ENCODE measurements at places on chromosomes 12 and 14.

DNA sequence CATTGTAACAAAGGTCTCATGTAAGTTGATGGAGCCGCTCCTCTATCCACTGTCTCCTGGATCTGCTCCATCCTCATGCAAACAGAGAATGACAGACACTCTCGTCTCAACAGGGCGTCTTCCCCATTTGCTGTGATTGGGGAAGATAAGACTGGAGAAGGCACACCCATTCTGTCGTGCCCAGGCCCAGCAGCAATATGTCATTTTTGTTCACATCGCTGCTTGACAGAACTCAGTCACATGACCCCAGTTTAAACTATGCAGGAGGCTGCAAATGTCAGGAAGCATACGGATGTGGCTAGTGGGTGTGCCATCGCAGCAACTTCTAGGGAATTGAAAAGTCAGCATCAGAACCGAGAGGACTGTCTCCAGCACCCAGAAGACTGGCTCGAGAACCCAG lies 290.5 kb downstream of the TMEM132D start:
- no peak for DNase-seq

GRCh38 chr12:3795066-3795465 lies 42.2 kb upstream of the CRACR2A start:
- no peak for DNase-seq

DNA sequence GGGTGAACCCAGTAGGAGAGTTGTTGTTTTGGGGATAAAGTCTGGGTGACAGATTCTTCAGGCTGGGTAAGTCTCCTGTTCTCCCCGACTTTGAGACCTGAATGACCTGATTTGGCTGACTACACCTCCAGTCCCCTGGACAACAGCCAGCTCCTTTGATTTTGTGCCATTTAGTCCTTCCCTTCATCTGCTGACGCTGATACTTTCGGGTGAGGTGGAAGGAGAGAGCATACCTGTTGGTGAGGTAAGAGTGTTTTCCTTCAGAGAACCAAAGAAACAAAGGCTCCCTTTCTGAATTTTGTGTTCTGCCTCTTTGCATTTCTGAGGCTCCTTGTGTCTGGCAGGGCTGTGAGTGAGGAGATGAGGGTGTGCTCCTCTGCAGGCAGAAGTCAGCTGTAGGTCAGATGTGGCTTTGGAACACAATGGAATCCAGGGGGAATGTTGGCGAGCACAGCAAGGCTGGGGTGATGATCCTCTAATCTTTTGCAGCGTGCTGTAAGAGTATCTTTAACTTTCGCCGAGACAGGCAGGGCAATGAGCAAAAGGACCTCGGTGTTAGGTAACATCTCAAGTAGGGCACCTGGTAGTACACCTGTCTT lies 12.1 kb downstream of the ETV6 start:
- DNase-seq = no peak

DNA sequence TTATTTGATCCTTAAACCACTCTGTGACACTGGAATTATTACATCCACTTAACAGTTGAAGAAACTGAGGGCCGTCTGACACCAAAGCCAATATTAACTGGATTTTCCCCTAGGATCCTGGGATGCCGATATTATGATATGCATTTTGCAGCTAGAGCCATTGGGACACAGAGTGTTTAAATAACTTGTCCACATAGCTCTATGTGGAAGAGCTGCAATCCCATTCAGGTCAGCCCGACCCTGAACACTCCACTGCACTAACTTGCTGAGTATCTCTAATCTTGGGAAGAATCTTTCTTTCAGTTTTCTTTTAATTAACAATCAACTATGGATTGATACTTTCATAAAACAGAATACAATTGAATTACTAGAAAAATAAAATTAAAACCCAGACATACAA lies 37.9 kb downstream of the RMST start:
- no peak for DNase-seq

GRCh38 chr14:52175982-52176502 lies 91.5 kb upstream of the PTGDR start:
- no peak for DNase-seq

- no peak for DNase-seq
Observed at GRCh38 chr14:28758885-28759652, 7.5 kb upstream of the FOXG1 start.

DNA sequence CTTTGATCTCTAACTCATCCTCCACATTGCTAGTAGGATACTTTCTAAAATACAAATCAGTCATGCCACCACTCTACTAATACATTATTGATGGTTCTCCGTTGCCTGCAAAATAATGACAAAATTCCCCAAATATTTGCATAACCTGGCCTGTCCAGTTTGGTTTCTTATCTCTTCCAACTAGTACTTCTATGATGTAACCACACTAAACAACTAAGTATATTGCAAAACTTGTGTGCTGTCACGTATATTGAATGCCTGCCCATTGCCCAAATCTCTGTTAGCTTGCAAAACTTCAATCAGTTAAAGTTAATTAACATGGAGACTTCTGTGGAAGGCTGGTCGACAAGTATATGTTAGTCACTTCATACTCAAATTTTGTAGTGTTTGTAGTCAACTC lies 6.5 kb downstream of the OR6C74 start:
- DNase-seq = no peak

- DNase-seq = no peak
Observed at GRCh38 chr12:77953528-77954205, 123.0 kb downstream of the NAV3 start.

DNA sequence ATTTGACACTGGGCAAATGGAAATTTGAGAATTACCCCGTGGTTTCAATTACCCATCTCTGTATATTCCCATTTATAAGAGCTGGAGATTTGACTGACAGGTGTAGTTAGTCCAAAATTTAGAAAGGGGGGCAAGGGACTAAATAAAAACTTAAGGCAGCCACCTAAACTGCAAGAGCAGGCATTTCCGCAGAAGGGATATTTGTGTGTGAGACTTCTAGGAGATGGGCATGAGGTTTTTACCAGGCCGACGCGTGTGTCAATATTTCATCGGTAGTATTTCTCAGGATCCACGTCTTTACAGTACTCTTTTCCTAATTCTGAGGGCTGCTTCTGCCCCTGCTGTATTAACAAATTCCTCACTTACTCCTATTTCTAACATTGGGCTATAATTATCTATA lies 1.4 kb downstream of the FAR2 start:
- no peak for DNase-seq

DNA sequence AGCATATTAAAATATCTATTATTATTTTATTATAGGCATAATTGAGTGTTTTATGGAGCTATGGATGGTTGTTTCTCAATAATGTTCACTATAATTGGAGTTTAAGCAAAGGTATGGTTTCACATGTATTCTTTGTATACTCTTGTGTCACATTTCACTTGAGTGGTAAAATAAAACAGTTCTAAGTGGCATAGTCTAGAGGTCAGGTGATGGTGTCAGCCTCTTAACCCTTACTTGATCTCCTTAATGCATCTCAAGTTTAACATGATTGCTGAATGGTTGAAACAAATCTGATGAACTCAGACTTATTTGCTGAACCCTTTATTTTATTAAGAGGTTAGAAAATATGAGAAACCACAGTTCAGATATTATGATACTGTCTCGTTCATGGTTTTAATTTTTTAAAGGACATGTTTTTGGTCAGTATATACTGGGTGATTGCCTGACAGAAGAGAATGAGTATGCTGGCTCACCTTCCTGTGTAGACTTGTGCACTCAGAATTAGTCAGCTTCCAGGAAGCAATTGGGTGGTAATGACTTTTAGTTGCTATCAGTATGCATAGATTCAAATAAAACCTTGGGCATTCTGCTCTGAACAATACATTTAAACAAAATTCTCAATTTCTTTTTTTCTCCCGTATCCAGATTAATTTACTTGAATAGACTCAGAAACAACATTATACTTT lies 464.6 kb downstream of the PCNX1 start:
- DNase-seq = no peak

DNA sequence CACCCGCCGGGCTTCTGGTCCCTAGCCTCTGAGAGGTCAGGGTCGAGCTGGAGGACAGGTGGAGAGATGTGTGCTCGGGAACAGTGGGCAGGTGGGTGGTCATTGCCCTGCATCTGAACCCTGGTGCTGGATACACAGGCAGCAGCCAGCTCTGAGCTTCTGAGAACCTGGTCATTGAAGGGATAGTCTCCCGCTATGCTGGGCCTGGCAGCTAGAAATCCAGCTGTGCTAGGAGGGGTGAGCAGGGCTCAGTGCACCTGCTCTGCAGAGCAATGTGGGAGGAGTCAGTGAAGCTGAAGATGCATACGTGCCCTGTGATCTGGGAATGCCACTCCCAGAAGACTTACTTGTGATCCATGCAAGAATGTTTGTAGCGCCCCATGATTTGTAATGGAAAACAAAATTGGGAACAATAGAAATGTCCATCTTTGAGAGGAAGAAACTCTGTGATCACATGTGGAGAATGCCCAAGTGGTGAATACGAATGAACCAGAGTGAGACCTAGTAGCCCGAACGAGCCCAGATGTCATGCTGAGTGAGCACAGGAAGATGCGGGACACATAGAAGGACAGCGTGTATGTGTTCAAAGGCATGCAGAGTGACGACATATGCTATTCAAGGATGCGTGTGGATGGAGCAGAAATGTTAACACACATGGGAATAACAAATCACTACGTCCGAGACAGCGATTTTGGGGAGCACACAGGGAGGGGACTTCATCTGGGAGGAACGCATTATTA lies 63.4 kb downstream of the AACS start:
- no peak for DNase-seq

GRCh38 chr14:67965696-67966095 lies 146.1 kb downstream of the RAD51B start:
- no peak for DNase-seq

GRCh38 chr12:23813206-23813605 lies 136.3 kb downstream of the SOX5 start:
- no peak for DNase-seq

DNA sequence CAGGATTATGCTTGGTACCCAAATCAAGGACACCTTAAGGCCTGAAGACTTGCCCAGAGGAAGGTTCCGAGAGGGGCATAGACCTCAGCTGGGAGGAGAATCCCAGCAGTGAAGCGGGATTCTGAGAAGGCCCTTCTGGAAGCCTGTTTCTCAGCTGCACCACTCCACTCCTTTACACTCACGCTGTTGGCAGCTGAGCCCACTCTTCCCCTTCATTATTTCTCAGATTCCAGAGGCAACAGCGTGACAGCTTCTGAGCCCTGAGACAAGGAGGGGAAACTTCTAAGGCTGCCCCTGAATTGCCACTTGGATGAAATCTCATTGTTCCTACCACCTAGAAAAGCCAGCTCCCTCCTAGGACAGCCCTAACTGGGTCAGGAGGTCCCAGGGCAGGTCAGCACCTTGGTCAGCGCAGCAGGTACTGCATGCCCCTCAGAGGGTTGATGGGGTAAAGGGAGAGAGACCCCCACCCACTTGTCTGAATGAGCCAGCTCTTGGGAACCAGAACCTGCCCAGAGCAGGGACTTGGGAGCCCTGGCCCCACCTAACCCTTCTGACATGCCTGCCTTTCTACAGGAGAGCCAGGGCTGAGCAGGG lies 53.9 kb downstream of the ISCA2 start:
- no peak for DNase-seq

- no peak for DNase-seq
Observed at GRCh38 chr12:87981495-87981894, 47.7 kb downstream of the C12orf50 start.

DNA sequence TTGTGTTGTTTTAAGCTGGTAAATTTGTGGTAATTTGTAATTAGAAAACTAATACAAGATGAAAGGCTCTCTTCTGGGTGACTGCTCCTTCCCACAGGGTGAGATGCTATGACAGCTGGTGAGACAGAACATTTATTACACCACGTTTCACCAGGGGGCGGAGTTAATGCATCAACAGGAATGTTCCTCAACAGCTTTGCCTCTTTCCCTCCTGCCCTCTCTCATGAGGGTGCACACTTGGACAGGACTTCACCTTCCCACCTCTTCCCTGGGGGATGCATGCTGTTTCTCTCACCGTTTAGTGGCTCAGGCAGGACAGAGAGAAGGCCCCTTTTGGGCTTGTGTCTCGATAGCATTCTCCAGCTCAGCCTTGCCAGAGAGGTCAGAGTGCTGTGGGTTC lies 13.4 kb upstream of the PPP1R1A start:
- no peak for DNase-seq

GRCh38 chr12:92363295-92364146 lies 217.9 kb upstream of the BTG1 start:
- DNase-seq = no peak

DNA sequence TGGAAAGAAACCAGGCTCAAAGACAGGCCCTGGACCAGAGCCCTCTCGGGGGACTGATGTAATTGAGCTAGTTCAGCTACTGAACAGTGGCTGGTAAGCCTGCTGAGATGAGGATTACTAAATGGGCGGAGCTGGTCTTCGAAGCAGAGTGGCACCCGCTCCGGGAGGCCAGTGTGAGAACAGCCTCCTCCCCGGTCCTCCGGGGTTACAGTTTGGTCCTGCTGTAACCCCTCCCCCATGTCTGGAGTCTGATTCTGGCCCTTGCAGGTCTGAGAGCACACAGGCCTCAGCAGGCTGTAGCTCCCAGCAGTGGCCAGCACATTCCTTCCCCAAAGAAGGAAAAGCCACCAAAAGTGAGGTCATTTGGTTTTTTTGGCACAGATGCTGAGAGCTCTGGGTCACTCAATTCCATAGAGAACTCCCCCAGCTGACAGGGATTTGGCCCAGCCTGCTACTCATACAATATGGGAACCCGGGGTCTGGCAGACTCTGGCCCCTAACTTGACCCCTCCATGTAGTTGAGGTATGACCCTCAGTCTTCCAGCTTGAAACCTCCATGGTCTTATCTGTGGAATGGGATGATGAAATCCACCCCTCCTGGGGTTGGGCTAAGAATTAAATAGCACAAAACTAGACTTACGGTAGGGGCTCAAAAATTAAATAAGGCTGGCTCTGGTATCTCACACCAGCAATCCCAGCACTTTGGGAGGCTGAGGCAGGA lies 39.0 kb downstream of the ACTN1 start:
- peak; percentile 55 for DNase-seq

- DNase-seq = no peak
Observed at GRCh38 chr12:123010681-123011080, 30.2 kb downstream of the ARL6IP4 start.

- no peak for DNase-seq
Observed at GRCh38 chr12:11744410-11744801, 94.9 kb downstream of the ETV6 start.

- no peak for DNase-seq
Observed at GRCh38 chr12:103318566-103318965, 177.2 kb downstream of the C12orf42 start.

- DNase-seq = no peak
Observed at GRCh38 chr12:87152841-87153528, 876.2 kb downstream of the C12orf50 start.

GRCh38 chr14:101713621-101714349 lies 47.7 kb upstream of the PPP2R5C start:
- peak; percentile 1 for DNase-seq

GRCh38 chr14:75317148-75317547 lies 38.5 kb downstream of the FOS start:
- no peak for DNase-seq

DNA sequence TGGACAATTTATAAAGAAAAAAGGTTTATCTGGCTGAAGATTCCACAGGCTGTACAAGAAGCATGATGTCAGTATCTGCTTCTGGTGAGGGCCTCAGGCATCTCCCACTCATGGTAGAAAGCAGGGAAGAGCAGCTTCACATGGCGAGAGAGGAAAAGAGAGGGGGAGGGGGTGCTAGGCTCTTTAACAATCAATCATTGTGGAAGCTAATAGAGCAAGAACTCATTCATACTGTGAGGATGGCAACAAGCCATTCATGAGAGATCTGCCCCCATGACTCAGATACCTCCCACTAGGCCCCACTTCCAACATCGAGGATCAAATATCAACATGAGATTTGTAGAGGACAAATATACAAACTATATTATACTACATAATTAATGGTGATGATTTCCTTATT lies 361.9 kb upstream of the FAR2 start:
- no peak for DNase-seq

Measured in prostate gland (tissue), 2 donors.